ENCODE measurements at places on chromosomes 12 and 14.

GRCh38 chr12:44689587-44689986 is 186.5 kb downstream of the NELL2 start:
- no peak for DNase-seq

DNA sequence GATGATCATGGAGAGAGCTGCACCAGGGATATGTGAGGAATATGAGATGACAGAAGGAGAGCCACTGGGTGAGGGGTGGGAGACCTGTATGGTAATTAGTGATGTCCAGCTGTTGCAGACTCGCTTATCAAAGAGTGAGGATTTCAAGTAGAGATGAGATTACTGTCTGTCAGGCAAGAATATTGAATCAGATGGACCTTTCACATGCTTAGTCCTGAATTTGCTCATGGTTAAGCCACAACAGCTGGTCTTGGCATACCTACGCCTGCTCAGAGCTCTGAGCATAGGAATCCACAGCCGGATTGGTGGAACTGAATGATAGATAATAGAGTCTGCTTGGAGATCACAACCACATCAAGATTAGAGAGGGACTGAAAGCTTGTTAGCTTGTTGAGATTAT is 115.2 kb upstream of the ARHGAP5 start:
- DNase-seq, result no peak

- DNase-seq, result peak; percentile 12
Observed at GRCh38 chr14:28751467-28752058, 15.0 kb upstream of the FOXG1 start.

DNA sequence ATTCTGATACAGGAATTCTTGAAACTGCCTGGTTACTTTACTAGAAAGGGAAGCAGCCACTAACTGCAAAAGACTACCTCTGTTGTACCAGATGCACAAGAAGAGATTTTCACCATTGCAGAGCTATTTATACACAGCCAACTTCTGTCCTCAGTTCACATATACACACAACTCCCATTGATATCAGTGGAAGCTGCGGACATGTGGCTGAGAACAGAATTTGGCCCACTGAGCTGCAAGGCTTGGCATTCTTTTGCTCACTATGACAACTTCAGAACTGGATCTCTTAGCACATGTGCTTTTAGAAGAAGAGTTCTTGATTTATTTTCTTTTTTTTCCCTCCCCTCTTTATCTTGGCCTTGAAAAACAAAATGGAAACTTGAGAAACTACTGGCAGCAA is 28.3 kb downstream of the PTPRO start:
- DNase-seq, result no peak

DNA sequence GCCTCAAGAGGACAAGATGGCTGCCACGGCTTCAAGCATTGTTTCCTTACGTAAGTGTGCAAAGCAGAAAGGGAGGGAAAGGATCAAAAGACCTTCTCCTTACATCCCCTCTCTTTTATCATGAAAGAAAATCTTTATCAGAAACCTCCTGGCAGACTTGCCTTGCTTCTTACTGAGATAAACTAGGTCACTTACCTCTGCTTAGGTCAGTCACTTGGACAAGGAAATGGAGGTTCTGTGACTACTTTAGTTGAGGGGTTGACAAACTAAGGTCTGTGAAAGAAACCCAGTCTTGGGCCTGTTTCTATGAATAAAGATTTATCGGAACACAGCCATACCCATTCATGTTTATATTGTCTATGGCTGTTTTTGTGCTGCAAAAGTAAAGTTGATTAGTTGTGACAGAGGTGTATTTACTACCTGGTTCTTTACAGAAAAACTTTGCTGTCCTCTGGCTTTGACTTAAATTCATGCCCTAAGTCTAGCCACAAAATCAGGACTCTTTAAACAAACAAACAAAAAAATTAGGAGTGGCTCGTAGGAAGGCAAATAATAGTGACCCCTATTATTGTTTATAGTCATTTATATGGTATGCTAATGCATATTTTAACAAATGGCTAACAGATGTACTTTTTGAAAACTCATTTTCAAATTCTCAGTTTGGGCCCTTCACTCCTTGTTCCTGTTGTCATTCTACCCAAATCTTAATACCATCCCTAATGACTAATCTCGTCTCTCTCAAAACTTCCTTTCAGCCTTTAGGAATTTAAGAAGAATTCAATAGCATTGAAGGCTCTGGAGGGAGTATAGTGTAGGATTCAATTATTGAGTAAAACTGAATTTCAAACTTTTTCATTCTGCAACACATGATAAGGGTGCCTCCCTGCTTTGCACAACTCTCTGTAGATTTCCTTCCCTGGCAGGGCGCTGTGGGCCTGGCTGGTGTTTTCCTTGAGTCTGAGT is 42.0 kb upstream of the ATP2B1 start:
- no peak for DNase-seq

DNA sequence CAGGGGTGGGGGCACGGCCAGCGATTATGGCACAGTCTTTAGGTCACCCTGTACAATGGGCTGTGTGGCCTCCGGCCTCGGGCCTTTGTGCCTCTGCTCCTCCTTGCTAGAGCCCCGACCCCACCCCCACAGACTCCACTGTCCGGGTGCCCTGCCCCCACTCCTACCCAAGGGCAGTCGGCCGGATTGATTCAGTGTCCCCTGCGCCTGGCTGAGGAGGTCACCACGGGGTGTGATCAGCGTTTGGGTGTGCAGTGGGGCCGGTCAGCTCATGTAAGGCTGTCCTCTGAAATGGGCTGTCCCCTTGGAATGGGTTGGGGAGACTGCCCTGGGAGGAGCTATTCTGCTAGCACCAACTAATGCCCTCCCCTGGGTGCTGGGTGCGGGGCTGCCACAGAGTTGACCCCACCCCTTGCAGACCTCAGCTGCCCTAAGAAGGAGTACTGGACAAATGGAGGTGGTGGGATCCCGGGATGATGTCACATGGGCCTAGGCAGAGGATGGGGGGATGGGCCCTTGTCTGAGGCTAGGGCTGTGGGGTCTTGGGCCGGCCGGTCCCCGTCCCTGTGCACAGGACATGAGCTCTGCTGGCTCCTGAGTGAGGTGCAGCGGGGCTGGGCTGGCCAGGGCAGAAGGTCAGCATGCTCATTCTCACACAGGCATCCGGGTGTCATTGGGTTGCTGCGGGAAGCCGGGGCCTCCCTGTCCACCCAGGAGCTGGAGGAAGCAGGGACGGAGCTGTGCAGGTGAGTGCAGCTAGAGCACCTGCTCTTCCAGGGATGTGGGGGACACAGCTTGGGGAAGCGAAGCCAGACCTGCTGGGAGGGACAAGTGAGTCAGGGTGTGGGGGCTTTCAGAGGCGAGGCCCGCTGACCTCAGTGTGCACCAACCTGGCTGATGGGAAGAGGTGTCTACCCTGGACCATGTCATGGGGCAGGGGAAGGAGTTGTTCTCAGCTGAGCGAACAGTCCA is 23.4 kb downstream of the ASPG start:
- no peak for DNase-seq

GRCh38 chr12:105946493-105946901 is 192.3 kb downstream of the NUAK1 start:
- no peak for DNase-seq

Measured in SW 1271 (cell line).